ENCODE measurements at places on chromosomes 5 and 9.
A peak's percentile ranks its signal among the peaks of the same experiment; 100 is the strongest.

GRCh38 chr5:43010935-43011315 is 29.2 kb downstream of the ANXA2R start:
- DNase-seq = no peak

DNA sequence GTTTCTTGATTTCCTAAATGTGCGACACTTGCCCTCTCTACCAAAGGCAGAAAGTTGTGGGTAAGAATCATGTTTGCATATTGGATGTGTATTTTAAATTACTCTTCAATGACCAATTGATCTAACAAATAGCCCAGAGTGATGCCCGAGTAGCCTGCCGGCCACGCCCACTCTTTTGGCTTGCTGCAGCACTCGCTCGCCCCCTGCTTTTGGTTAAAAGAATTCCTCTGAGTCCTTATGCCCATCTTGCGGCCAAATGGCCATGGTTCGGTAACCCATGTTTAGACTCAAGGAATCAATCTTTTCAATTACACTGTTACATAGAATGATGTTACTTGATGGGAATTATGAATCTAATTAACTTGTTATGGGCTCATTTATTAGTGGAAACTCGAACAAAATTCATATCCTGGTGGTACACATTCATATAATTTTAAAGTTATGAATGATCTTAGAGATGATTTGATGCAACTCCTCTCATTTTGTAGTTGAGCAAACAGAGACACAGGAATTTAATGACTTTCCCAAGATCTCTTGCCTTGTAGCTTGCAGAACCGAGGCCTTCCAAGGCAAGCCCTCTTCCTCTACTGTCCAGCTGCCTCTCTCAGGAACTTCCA is 36.5 kb downstream of the PPIC start:
- DNase-seq = no peak

DNA sequence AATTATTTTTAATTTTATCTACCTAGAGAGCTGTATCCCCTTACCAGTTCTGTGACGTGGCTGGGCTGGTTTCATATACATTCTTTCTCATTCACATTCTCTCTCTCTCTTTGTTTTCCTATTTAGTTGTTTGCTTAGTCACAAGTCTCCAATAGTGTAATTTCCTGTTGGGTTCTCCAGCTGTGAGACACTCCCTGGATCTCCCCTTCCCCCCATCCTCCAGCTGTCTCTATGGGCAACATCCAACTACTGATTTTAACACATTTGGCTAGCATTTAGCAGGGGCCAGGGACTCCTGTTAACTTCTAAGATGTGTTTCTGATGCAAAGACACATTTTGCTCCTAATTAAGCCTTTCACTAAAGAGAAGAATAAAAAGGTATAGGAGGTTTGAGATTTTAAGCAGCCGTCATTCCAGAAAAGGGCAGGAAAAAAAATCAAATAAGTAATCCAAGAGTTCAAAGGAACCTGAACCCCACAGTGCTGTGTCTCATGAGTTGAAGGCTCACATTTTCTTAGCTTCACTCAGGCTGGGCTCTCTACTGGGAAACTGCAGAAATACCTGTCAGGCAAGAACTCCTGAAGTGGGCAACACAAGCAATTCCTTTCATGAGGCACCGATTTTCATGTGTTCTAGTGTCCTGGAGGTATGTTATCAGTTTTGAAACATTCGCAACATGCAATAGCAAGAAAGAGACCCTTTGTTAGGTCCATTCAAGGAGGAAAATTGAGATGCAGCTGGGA is 198.7 kb upstream of the C9orf72 start:
- DNase-seq = no peak

DNA sequence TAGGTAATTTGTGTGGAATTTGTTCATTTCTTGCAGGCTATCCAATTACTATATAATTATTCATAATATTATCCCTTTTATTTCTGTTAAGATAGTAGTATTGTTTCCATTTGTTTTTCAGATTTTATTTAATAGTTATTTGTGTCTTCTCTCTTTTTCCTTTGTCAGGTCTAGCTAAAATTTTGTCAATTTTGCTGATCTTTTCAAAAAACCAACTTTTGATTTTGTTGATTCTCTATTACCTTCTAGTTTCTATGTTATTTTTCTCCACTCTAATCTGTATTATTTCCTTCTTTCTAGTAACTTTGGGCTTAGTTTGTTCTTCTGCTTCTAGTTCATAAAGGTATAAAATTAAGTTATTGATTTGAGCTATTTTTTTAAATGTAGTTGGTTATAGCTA is 76.3 kb downstream of the OSTF1 start:
- no peak for DNase-seq

GRCh38 chr5:151154931-151155774 is 2.4 kb downstream of the ANXA6 start:
- peak; percentile 44 for DNase-seq

GRCh38 chr5:58410441-58410840 is 49.4 kb downstream of the PLK2 start:
- no peak for DNase-seq

GRCh38 chr9:37339923-37340322 is 82.6 kb upstream of the GRHPR start:
- no peak for DNase-seq
